ENCODE measurements at places on chromosomes 16 and 17. TPM values are rescaled to one million over a fixed set of nuclear protein-coding genes. Genes with fewer than 3 reads are reported as not detected.
A peak's percentile ranks its signal among the peaks of the same experiment; 100 is the strongest.

The ZSCAN10 gene
- total RNA-seq, result not detected

The XAF1 gene
- not detected for total RNA-seq

The TMEM88 gene
- not detected for total RNA-seq

The FBXO39 gene
- total RNA-seq, result not detected

The SKAP1 gene
- total RNA-seq, result not detected

GRCh38 chr17:50539762-50540559 is 7.0 kb upstream of the SPATA20 start:
- DNase-seq, result no peak

DNA sequence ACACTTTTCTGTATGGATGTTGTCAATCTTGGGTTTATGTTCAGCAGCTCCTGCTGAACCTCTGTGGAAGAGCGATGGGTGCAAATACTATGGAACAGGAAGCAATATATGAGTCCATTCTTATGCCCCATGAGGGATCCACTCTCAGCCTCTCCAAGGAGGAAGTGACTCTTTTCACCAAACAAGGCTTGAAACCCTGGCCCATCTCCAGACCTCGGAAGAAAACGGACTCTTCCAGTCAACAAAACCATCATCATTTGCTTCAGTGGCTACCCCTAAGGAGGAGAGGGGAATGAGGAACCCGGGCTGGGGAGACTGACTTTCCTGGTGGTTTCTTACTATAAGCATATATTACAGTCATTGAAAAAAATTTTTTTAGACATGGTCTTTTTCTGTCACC is 206.2 kb downstream of the AXIN2 start:
- DNase-seq, result peak; percentile 52

GRCh38 chr17:47990962-47991731 is 20.2 kb downstream of the CDK5RAP3 start:
- DNase-seq, result no peak

DNA sequence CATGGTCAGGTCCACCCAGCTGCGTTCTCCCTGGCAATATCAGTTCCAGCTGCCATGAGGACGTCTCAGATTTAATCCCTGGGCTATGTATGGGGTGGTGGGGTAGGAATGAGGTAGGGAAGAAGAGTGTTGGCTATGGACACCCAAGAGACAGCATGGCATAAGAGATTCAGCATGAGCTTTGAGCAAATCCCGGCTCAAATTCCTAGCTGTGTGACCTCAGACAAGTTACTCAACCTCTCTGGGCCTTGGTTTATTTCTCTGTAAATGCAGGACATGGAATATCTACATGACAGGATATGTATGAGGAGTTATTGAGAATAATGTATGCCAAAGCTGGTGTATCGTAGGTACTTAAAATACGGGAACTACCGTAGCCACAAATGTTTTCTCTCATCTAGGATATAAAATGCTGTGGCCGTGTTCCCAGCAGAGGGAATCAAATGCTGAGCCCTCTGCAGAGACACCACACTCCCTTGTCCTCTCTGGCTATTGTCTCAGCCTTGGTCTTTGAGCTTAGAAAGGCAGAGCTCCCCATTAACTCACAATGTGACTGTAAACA is 17.8 kb upstream of the LHX1 start:
- no peak for DNase-seq

- DNase-seq, result no peak
These were observed 743 bp upstream of the ARMC7 start for GRCh38 chr17:75109046-75109406.

DNA sequence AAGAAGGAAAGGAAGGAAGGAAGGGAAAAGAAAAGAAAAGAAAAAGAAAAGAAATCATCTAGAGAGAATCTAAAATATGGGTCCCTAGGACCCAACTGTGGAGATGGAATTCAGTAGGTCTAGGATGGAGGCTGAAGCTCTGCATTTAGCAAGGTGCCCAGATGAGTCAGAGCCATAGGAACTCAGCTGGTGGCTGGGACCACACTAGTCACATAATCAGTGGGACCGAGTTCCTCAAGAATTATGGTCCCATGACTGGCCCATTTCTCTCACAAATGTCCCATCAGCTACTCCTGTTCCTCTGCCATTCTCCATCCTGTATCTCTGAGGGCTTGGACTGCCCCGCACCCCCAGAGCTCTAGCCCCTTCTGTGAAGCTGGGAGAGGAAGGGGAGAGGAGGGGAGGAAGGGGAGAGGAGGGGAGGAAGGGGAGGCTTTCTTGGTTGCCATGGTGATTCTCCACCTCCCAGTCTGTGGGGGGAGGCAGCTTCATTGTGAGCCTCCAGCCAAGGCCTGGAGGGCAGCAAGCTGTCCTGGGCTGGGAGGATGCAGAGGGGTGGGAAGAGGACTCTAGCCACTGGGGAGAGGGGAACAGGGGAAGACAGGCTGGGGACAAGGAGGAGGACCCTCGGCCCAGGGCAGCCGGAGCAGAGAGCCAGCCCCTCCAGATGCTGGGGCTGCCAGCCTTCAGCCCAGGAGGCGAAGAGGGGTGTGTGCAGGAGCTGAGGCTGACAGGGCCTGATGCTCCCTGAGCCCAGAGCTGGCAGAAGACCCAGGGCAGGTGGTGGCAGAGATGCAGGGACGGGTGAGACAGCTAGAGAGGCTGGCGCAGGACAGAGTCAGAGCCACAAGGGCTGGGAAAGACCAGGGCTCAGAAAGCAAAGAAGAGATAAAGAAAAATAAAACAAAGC is 37.8 kb upstream of the LHX1 start:
- DNase-seq, result no peak

DNA sequence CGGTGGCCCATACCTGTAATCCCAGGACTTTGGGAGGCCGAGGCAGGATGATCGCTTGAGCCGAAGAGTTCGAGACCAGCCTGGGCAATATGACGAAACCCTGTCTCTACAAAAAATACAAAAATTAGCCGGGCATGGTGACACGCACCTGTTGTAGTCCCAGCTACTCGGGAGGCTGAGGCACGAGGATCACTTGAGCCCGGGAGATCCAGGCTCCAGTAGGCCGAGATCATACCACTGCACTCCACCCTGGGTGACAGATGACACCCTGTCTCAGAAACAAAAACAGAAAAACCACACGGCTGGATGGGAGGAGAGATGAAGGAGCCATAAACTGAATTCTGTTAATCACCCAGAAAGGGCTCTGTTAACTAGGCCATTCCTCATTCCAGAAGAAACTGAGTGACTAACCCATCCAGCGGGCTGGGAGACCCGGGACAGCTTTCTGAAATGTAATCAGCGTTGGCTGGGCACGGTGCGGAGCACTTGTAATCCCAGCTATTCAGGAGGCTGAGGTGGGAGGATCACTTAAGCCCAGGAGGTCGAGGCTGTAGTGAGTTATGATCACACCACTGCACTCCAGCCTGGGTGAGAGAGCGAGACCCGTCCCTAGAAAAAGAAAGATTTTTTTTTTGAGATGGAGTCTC is 641 bp upstream of the NT5C3B start:
- no peak for DNase-seq

- no peak for DNase-seq
These were observed 106.7 kb downstream of the TTC19 start for GRCh38 chr17:16106161-16106891.

GRCh38 chr17:29111816-29112499 is 68.2 kb downstream of the MYO18A start:
- DNase-seq, result peak; percentile 60

DNA sequence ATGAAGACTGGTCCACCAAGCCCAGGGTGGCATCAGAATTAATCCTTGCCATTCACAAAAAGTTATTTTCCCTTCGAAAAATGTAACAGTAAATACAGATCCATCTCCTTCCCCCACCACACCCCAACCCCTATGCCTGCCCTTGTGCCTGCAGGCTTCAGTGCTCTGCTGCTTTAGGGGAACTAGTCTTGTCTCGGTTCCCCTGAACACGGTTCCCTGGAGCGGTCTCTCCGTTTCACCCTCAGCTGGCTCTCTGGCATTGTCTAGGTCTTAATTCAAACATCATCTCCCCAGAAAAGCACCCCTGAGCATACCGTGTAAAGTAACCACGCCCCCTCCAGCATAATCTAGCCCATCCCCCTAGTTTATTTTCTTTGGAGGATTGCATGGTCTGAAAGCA is 25.8 kb downstream of the EMP2 start:
- DNase-seq, result no peak

GRCh38 chr17:68592682-68593641 is 8.2 kb downstream of the FAM20A start:
- no peak for DNase-seq

DNA sequence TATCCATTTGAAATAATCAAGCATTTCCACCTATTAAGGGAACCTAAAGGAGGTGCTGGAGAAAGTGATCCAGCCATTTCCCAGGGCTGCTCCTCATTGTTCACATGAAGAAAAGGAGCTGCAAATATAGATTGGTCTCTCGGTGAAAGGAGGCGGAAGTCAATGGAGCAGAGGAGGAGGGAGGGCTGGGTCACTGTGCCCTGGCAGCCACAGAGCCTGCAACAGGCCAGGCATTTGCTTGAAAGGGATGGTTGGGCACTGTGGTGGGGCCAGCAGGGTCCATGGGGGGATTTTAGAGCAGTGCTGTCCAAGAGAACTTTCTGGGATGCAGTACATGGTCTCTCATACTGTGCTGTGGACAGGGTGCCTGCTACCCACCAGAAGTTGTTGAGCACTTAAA is 173.2 kb downstream of the CYLD start:
- no peak for DNase-seq

Measured in PC-3 (cell line).